ENCODE measurements at places on chromosomes 3 and 15. TPM values are rescaled to one million over a fixed set of nuclear protein-coding genes. Genes with fewer than 3 reads are reported as not detected.

Gene MKRN2
- total RNA-seq, result 45.8 TPM

Gene TM2D3
- total RNA-seq, result 23.3 TPM

- DNase-seq, result no peak
Observed at GRCh38 chr3:103511891-103512290, 1077.1 kb downstream of the ZPLD1 start.

- DNase-seq, result no peak
Observed at GRCh38 chr3:138842483-138843188, 7.9 kb upstream of the PIK3CB start.

- DNase-seq, result no peak
Observed at GRCh38 chr15:83992324-83993031, 243.1 kb upstream of the GOLGA6L4 start.

Gene NTRK3
- not detected for total RNA-seq

- peak; percentile 29 for DNase-seq
Observed at GRCh38 chr15:83714939-83715628, 61.2 kb downstream of the ADAMTSL3 start.

GRCh38 chr3:57152151-57153143, 12.7 kb downstream of the IL17RD start:
- DNase-seq, result no peak

GRCh38 chr3:193843474-193844301, 250.7 kb downstream of the OPA1 start:
- DNase-seq, result no peak

Gene HESX1
- not detected for total RNA-seq

GRCh38 chr3:42853056-42853455, 22.6 kb downstream of the CYP8B1 start:
- no peak for DNase-seq

- peak; percentile 11 for DNase-seq
Observed at GRCh38 chr15:76056931-76057330, 2.9 kb upstream of the TMEM266 start.

- no peak for DNase-seq
Observed at GRCh38 chr15:101092156-101092866, 159.5 kb downstream of the CHSY1 start.

DNA sequence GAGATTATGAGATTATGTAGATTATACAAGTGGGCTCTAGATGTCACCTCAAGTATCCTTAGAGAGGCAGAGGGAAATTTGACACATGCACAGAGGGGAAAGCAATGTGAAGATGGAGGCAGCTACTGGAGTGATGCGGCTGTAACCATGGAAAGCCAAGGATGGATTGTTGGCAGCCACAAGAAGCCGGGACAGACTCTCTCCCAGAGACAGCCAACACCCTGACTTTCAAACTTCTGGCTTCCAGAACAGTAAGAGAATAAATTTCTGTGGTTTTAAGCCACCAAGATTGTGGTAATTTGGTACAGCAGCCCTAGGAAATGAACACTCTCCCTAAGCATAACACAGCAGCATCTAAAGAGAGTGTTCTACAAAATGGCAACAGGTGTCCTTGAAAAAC, 34.4 kb upstream of the PRICKLE2 start:
- no peak for DNase-seq

- no peak for DNase-seq
Observed at GRCh38 chr3:64501298-64501906, 186.4 kb downstream of the ADAMTS9 start.

Gene OCA2
- total RNA-seq, result not detected

Data from PC-3 (cell line).